ENCODE measurements at places on chromosomes 7 and 10. TPM values are rescaled to one million over a fixed set of nuclear protein-coding genes. Genes with fewer than 3 reads are reported as not detected.

CPA5 gene
- total RNA-seq, result 1.5 TPM

DNA sequence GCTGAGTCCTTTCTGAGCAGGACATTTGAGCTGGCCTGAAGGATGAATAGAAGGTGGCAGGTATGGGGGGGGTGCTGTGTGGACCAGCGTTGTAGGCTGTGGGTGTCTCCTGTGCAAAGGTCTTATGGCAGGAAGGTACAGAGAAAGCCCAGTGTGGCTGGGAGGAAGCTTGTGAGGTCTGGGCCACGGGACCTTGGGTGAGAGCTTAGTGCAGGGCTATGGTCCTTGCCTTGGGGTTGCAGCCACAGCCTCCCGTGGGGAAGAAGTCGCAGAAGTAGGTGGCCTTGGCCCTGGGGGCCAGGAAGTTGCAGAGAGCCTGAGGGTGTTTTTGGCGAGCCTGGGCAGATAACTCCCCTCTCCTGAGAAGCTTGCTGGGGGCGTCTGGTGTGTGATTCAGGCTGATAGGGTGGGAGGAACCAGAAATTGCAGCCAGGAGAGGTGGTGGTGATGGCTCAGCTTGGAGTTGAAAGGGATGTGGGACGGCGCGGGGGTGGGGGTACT lies 172.0 kb upstream of the TNRC18 start:
- no peak for DNase-seq

PRKG1 gene
- total RNA-seq, result 2.7 TPM

GRCh38 chr7:22726907-22727713 lies at the start of gene IL6:
TSS of gene IL6 (plus strand) at chr7:22727200. CDS start at chr7:22727263, 63 bp downstream.
- peak; percentile 14 for DNase-seq

GRCh38 chr10:3484306-3485056 lies 300.5 kb downstream of the KLF6 start:
- DNase-seq, result no peak

CNPY1 gene
- not detected for total RNA-seq

DNA sequence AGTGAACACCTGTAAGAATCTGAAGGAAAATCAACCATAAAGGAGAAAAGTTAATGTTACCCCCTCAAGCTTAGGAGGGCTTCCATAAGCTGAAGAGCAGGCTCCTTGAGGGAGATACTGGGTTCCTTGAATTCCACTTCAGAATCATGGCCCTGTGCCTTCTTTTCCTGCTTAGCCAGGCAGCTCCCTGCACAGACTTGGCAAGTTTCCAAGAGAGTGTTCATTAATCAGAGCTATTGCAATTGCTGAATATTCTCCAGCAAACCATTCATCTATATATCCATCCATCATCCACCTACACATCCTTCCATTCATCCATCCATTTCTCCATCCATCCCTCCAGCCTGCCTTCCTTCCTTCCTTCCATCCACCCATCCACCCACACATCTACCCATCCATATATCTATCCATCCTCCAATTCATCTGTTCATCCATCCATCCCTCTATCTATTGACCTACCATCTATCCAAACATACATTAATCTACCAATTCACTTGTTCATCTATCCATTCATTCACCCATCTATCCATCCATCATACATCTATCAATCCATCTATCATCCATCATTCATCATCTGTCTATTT lies 574.4 kb downstream of the PTPRN2 start:
- no peak for DNase-seq

HOXA11 gene
- total RNA-seq, result 9.8 TPM

OR9A4 gene
- not detected for total RNA-seq

LCOR gene
- total RNA-seq, result 32.8 TPM

DNA sequence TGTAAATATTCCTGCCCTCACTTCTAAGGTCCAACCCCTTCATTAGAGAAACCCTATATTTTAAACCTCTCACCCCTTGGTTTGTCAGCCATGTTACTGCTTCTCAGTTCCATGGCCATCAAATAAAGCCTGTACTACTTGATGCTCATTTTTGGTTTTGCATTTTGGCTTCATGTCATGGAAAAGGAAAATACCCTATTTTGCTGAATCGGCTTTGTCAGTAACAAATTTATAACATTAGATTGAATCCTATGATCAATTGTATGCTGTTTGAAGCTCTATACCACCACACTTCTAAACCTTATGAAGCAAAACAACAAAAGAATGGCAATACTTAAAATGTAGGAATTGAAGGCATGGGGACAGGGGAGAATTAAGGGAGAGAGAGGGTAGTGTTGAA lies 333.1 kb downstream of the ETV1 start:
- DNase-seq, result no peak

- no peak for DNase-seq
Measured at GRCh38 chr7:90824386-90825307, 228.5 kb downstream of the CDK14 start.

- DNase-seq, result no peak
Measured at GRCh38 chr10:63374991-63375390, 90.8 kb downstream of the JMJD1C start.

GLUD1 gene
- total RNA-seq, result 437 TPM

Data from prostate gland (tissue), 2 donors.